ENCODE measurements at places on chromosomes 3 and 15. TPM values are rescaled to one million over a fixed set of nuclear protein-coding genes. Genes with fewer than 3 reads are reported as not detected.

GRCh38 chr3:127814325-127814781 lies 8.0 kb downstream of the MGLL start:
- no peak for DNase-seq

GRCh38 chr15:98444138-98444537 lies 204.2 kb upstream of the IGF1R start:
- no peak for DNase-seq

DNA sequence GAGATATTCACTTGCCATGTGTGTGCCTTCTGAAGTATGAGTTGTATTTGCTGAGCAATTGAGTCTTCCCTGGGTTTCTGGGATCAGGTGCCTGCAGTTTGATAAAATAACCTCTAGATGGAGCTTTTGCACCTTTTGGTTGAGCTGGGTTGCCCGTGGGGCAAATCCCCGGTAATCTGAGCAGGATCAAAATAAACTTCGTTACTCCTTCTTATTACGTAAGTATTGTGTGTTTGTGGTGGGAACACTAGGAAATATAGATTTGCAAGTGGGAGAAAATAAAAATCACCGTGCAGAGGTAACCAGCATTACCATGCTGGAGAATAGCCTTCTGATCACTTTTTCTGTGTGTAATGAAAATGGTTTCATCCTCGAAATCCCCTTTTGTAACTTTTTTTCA lies 277.4 kb upstream of the NR2E3 start:
- DNase-seq: peak; percentile 10

DNA sequence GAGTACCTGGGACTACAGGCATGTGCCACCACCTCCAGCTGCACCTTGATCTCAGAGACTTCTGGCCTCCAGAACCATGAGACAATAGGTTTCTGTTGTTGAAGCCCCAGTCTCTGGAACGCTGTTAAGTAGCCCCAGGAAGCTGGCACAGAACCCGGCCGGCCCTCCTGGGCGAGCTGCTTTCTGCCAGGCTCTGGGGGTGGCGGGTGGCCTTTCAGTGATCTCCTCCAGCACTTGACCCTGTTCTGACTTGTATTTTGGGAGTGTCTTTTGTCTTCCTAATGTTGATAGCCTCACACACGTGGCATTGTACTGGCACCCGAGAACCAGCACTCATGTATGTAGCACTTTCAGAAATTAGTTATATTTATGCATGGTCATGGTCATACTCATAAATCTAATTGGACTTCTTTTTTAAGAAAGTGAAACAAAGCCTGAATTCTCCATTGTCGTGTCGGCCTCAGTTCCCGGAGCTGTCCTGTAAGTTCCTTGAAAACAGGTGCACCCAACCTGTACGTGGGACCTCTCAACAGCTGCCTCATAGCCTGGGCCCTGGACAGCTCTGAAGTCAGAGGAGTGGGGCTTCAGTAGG lies 74.0 kb downstream of the TFRC start:
- no peak for DNase-seq

- no peak for DNase-seq
Measured at GRCh38 chr3:177212278-177212610, 15.0 kb upstream of the TBL1XR1 start.

The SUCNR1 gene
- 0.17 TPM for total RNA-seq

DNA sequence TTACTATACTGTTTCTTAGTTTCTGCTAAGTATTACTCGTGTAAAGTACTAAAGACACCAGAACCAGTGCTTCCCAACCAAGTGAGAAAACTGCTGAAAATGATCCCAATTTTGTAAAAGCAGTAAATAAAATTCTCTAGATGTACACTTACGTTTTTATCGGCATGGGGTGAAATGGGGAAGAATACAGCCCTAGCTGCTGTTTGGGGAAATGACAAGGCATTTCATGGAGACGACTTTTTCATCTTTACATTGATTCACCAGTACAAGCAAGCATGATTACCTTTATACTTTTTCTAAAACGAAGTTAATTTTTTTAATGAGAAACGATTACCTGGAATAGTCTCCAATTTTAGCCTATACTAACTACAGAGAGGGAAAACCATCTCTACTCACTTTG lies 1.4 kb downstream of the PSMD6 start:
- no peak for DNase-seq
